AG20443 (cell line): ENCODE measurements at places on chromosomes 16 and 17.

DNA sequence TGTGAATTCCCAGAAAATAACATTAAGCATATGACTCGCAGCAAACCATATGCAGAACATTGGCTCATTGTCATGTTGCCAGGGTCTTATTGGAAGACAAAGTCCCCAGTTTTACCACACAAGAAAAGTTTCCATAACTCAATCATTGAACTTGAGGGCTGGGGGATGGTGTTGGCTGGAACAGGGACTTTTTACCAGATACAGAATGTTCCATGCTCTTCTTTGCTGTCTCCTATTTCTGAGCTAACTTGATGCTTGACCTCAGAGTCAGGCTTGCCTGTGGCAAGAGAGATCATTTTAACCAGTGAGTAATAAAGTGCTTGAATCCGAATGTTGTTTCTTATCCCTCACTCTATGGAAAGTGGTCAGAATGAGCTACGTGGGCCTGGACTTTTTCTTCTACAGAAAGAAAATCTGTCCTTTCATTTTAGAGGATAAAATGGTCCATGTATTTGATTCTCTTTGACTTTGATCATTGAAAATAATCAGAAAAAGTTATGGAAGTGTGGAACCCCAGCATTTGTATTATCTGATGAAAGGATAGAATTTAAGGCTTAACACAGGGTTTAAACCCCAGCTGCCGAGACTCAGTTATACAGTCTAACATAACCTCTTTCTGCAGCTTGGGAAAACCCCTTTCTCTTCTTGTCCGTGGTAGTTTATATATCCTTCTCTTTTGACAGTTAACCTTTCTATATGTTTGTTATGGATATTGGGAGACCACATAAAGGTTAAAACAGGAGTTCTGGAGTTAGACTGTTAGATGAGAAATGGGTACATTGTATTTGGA lies 67.0 kb downstream of the TUBD1 start:
- peak; percentile 42 for DNase-seq

DNA sequence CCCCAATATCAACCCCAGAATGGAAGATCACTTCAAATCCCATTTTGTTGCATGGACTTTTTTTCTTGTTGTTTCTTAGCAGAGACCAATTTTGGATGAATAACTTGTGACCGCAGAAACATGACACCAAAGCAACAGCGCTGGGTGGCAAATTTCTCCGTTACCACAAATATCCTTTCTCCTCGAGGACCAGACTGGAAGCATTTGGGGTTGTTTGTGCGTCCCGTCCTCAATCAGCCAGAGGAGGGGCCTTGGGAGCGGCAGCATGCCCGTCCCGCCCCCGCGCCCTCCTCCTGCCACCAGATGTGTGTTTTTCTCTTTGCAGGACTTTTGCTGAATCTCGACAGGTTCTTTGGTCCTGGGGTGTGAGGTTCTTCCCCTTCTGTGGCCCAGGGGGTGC lies 282.5 kb upstream of the FOXF1 start:
- DNase-seq: peak; percentile 81

DNA sequence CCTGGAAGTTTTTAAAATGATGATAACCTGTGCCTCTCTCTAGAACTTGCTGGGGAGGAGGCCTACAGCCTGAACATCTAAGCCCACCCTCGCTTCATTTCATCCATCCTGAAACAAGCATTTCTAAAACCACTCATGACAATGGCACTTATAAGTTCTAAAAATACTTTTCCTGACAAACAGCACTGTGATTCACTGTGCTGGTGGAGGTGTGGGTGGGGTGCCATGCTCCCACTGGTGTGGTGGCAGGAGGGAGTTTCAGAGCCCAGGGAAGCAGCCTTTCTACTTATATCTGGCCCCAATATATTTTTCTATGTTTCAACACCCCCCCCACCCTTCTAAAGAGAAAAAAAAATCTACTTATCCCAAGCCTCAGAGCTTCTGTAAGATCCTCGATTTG lies 52.6 kb downstream of the RAB11FIP4 start:
- peak; percentile 60 for DNase-seq

- DNase-seq: no peak
Observed at GRCh38 chr17:30101686-30102390, 14.8 kb upstream of the NSRP1 start.

DNA sequence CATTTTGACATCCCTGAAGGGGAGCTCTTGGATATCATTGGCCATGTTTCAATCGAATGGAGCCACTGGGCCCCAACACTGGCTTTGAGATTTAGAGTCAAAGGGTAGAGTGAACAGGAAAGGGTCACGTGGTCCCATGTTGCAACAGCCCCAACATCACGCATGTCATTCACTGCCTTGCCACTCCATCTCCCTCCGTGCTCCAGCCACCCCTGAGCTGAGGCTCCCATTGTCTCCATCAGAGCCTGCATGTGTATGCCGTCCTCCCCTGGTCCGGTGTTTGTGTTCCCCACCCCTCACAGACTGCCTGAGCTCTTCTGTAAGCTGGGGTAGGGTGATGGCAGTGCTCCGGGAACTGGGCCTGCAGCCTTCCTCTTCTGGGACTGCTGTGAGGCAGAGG lies 12.1 kb downstream of the NFE2L1 start:
- DNase-seq: no peak

- no peak for DNase-seq
Observed at GRCh38 chr17:83103200-83103942, 24.0 kb downstream of the METRNL start.

DNA sequence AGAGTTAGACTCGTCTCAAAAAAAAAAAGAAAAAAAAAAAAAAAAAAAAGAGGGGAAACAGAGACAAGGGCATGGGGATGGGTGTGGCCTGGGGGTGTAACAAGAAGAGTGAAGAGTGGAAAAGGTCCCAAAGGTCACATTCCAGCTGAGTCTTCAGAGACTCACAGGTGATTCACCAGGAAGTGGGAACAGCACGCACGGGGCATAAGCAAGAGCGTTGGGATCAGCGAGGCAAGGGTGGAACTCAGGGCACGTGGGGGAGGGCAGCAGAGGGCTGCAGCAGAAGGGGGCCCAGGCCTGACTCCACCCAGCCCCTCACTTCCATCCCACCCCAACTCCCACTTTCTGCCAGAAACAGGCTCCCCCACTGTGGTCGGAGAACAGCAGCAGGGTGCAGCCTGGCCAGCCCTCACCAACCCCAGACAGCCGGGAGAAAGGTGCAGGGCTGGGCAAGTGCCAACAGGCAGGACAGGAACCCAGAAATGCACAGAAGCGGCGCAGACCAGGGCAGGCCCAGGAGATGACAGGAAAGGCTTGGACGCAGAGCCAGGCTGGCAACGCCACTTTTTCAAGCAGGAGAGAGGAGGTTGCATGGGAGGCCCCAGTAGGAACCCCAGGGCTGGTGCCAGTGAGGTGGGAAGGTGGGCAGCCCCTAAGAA lies 3.3 kb downstream of the MEAK7 start:
- peak; percentile 52 for DNase-seq
